CD4-positive, alpha-beta T cell treated with Interleukin-6 at 100 ng/mL for 8 hours (primary cell): ENCODE measurements at places on chromosomes 4 and X.
A peak's percentile ranks its signal among the peaks of the same experiment; 100 is the strongest.

GRCh38 chr4:151407466-151408379 lies 1.3 kb upstream of the FHIP1A start:
- DNase-seq: peak; percentile 11

DNA sequence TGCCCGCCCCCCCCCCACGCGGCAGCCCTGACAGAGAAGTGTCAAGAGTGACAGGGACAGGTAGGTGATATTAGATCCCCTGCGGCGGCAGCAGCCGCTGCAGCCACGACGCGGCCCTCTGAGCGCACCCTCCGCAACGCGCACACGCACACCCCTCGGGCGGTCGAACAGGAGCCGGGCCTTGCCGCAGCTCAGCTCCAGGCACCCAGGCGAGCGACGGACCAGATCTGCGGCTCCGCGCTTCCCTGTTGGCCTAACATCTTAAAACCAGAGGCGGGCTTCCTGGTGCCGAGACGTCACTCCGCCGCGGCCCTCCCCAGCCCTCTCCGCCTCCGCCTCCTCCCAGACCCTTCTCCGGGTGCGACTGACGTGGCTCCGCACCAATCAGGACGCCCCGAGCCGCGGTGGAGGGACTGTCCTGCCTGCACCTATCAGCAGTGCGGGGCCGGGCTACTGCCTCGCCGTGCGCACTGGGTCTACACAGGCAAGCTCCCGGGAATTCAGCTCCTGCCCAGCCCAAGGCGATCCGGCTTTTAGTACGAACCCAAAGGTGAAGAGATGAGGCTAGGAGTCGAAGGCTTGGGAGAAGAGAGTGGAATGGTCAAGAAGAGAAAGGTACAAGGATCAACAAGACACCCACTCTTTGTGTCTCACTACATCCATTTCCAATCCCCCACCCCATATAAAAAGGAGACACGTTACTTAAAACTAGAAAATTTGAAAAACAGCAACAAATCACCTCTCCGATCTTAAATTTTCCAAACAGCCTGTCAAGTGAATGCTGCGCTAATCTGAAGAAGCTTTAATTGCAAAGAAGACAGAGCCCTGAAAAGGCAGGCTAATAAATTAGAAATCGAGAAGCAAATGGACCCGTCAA lies at the start of gene PITX2:
Gene PITX2, minus strand, starts transcription at position 237 of the 877 bp plus-strand sequence. CDS start 617 bp downstream, outside the sequence.
- DNase-seq: no peak

DNA sequence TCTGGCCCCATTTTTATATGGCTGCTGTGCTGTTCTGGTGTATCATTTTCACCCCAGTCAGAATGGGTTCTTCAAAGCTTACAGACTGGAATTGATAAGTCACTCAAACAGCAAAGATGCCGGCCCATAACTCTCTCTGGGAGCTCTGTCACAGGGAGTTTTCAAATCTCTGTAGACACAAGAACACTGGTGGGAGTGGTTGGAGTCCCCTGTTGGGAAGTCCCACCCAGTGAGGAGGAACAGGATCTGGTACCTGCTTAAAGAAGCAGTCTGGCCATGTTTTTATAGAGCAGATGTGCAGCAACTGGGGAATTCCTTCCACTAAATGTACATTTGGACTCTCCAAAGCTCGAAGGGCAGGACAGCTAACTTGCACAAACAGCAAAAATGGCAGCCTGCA lies 69.3 kb upstream of the UGT2B7 start:
- no peak for DNase-seq

DNA sequence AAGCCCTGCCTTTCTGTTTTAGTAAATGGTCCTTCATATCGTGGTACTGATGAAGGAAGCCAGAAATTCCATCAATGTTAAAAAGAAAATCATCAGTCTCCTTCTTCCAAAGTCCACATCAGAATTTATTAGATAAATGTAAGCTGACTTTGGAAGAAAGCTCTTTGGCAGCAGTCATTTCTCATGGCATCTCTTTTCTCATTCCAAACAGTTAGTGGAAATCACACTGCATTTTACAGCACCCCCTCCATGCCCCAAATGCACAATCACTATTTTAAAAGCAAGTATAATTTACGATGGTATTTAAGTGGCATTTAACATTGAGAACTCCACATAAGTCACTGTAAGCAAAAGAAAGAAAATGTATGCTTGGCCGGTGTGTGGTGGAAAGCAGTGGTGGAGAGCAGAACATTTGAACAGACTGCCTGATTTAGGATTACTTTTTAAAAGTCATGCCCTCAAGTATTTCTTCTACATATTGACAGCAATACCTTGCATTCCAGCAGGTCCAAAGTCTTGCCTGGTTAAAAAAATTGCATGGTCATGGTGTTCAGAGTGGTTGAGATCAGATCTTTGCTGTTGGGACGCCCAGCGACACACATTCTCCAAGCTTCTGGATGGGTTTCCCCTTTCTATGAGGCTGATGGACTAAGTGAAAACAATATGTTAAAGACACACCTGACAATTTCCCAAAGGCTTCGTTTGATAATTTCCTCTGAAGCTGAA lies 248.6 kb downstream of the ADAMTS3 start:
- no peak for DNase-seq

DNA sequence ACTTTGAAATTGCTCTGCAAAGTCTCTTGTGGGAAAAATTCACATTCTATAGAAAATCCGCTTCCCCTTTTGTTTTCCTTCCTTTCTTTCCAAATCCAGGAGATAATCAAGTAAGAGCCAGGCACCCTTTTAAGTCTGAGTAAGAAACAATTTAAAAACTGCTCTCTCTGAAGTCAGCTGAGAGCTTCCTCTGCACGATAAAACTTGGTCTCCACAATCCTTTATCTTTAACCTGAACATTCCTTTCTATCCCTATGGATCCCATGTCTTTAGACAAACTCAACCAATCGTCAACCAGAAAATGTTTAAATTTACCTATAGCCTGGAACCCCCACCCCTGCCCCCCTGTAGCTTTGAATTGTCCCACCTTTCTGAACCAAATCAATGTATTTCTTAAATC lies 1723.6 kb upstream of the AGA start:
- no peak for DNase-seq

DNA sequence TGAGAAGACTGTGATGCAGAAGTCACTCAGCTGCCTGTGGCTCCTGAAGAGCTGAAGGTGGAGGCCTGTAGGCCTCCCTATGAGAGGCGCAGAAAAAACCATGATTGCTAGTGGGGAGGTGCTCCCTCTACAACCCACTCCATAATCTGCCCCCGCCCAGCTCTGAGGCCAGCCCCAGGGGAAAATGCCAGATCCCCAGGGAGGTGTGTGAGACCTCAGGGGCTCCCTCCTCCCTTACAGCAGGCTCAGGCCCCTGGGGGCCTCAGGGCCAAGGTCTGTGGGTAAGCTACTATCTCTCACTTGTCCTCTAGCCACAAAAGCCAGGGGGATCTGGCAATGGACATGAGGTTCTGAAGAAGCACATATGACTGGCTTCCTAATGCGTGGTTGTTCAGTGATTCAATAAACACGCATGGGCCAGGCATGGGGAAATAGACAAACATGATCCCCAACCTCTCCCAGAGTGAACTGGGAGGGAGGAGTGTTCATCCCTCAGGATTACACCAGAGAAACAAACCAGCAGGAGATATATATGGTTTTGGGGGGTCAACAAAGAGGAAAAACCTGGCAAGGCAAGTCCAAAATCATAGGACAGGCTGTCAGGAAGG lies 51.0 kb upstream of the MTM1 start:
- no peak for DNase-seq

- no peak for DNase-seq
Measured at GRCh38 chr4:41505161-41505661, 32.7 kb upstream of the LIMCH1 start.

GRCh38 chr4:4950561-4951290 lies 68.5 kb downstream of the CYTL1 start:
- no peak for DNase-seq

- no peak for DNase-seq
Measured at GRCh38 chrX:84216406-84216805, 28.4 kb upstream of the RPS6KA6 start.

GRCh38 chrX:4547213-4547836 lies 833.9 kb upstream of the PRKX start:
- DNase-seq: peak; percentile 21

- DNase-seq: no peak
Measured at GRCh38 chr4:162700358-162700757, 466.3 kb downstream of the NAF1 start.
